Activated naive CD8-positive, alpha-beta T cell treated with anti-CD3 and anti-CD28 coated beads, Interleukin-2, amount 50 U/mL, for 24 hours (primary cell): ENCODE measurements at places on chromosomes 1 and 21.
A peak's percentile ranks its signal among the peaks of the same experiment; 100 is the strongest.

GRCh38 chr1:42658877-42659337 lies 684 bp downstream of the PPIH start:
- no peak for DNase-seq

GRCh38 chr21:29382030-29382654 lies 83.4 kb downstream of the BACH1 start:
- DNase-seq, result no peak

- peak; percentile 36 for DNase-seq
Measured at GRCh38 chr1:111334169-111334568, 43.5 kb downstream of the CHIA start.

- no peak for DNase-seq
Measured at GRCh38 chr1:12615865-12616708, 1.9 kb downstream of the DHRS3 start.

DNA sequence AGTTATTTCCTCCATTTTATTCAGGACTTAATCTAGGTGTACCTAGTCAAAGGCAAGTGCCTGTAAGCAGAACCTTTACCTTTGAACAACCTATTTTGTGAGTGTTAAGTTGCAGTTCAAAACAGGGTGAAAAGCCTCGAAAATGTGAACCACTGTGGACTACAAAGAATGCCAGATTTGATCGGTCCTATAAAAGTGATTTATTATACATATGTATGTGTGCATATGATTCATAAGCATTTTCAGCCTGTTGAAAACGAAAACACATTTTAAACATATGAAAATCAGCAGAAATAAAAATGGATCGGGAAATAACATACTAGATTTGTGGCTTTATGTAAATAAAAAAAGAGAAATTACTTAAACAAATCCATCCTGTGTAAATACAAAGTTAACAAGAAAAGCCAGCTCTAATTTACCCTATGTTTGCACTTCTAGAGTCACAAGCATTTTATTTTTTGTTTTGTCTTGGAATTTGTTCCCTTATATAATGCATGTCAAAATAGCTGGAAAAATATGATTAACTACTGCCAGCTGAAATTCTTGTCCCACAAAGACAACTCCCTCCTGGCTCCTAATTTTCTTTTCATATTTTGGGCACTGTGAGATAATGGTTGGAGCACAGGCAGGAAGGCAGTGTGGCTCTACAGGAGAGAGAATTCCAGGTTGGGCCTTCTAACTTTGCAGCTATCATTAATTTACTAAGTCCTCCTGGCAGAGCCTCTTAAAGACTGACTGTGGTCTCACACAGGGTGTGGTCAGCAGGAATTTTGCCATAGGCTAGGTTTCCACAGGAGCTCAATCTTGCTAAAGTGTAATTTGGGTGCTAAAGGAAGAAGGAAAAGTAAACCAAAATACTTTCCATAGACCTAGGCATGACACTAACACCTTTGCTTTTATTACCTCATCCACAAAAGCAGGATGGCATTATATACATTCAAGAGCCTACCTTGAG lies 70.2 kb upstream of the CDC42BPA start:
- no peak for DNase-seq

GRCh38 chr1:78620666-78621065 lies 418 bp downstream of the IFI44L start:
- no peak for DNase-seq

DNA sequence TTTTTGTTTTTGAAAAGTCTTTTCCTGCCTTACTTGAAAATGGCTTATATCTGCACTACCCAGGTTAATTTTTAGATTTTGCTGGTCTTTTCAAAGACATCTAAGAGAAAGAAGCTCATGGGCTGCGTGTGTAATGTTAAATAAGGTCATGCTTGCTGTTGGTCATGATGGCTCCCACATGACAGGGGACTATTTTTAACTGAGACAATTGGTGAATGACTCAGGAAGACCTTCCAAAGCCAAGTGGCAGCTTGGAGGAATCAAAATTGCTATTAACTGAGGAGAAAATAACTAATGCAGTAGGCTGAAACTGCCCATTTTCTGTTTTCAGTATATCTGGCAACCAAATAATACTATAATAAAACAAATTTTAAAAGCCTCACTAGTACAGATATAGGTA lies 117.1 kb upstream of the SPAG17 start:
- DNase-seq, result no peak

- DNase-seq, result no peak
Measured at GRCh38 chr1:224632381-224632871, 16.3 kb downstream of the CNIH3 start.

DNA sequence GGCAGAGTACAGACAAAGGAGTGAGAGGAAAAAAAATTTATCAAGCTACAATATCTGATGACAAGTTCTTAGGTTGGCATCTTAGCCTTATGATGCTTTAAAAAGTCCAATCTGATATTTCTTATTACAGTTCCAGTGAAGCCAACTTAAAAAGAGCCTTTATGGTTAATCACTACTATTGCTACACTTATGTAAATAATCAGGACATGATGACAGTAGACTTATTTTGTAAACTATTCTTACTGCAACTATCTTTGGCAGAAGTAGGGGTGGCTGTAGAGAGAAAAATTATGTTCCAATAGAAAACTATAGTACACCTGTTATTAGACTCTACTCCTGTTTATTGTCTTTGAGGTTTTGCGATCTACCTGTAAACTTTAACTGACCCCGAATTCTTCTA lies 25.8 kb upstream of the NUF2 start:
- no peak for DNase-seq

DNA sequence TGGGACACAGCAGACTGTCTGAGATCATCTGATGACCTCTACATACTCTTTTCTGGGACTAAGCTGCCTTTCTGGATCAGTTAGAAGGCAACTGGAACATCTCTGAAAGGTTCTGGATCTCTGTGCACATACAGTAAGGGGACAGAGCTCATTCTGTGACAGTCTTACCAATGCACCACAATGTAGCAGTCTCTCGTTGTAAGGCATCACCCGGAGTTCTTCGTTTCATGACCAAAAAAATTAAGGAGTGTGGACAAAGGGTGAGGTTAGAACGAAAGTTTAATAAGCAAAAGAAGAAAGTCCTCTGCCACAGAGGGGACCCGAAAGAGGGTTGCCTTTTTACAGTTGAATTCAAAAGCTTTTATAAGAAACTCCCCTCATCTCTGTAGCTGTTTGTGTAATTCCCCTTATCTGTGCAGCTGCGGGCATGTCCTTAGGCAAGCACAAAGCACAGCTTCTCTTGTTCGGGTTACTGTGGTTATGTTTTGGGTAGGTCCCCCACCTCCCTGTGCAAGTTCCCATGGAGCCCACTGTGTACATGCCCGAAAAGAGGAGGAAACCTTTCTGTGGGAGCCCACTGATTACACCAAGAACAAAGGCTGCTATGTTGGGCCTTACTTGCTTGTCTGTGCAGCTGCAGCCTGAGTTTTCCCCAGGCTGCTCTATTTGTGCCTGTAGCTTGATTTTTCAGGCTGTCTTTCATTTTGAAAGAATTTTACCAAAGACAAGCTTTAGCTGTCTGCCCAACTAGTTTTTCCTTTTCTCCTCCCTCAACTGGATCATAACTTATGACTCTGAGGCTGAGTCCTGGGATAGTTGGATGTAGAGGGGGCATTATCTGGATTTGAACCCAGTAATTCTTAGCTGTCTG lies 53.1 kb upstream of the CACNA1E start:
- no peak for DNase-seq

- peak; percentile 31 for DNase-seq
Measured at GRCh38 chr1:194289569-194290266, 1103.3 kb upstream of the B3GALT2 start.

- DNase-seq, result peak; percentile 16
Measured at GRCh38 chr1:64470665-64471217, 812 bp downstream of the CACHD1 start.

- DNase-seq, result no peak
Measured at GRCh38 chr1:45516465-45516864, 5.2 kb downstream of the PRDX1 start.

- peak; percentile 71 for DNase-seq
Measured at GRCh38 chr1:181044449-181044966, 10.7 kb downstream of the MR1 start.

DNA sequence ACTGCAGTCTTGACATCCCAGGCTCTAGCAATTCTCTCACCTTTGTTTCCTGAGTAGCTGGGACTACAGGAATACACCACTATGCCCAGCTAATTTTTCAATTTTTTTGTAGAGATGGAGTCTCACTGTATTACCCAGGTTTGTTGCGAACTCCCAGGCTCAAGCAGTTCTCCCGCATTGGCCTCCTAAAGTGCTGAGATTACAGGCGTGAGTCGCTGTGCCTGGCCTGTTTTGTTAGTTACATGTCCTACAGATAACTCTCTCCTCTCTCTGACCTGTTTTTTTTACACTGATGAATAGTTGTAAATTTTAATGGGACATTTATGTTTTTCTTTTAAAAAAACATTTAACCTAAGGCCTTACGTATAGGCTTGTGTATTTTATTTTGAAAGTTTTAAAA lies 19.8 kb downstream of the PTBP2 start:
- DNase-seq, result no peak

- peak; percentile 57 for DNase-seq
Measured at GRCh38 chr1:235831148-235831547, 35.6 kb downstream of the LYST start.

GRCh38 chr1:202348005-202348508 lies 442 bp upstream of the PPP1R12B start:
- DNase-seq, result no peak

GRCh38 chr21:42377211-42377950 lies 11.0 kb upstream of the TFF1 start:
- DNase-seq, result no peak

- DNase-seq, result no peak
Measured at GRCh38 chr1:197320991-197321531, 53.0 kb downstream of the CRB1 start.

DNA sequence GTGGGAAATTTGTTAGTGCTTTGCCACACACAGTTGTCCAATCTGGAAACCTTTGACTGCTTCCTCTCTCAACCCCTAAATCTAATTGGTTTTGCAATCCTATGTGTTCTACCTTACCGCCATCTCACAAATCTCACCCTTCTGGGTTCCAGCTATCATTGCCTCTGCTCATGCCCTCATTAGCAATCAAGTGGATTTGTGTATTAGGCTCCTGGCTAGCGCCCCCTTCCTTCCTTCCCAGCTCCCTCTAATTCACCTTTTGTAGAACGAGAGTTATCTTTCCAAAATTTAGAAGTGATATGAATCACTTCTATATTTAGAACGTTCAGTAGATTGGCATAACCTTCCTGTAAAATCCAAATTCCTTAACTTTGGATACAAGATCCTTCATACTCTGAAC lies 18.6 kb downstream of the FMO1 start:
- DNase-seq, result no peak

- DNase-seq, result no peak
Measured at GRCh38 chr1:117171900-117172511, 38.7 kb downstream of the VTCN1 start.

- peak; percentile 36 for DNase-seq
Measured at GRCh38 chr1:1217621-1218523, 3.9 kb upstream of the TNFRSF4 start.

- DNase-seq, result no peak
Measured at GRCh38 chr21:37742532-37742931, 173.7 kb downstream of the KCNJ6 start.

- no peak for DNase-seq
Measured at GRCh38 chr1:94753171-94753972, 66.8 kb upstream of the SLC44A3 start.

DNA sequence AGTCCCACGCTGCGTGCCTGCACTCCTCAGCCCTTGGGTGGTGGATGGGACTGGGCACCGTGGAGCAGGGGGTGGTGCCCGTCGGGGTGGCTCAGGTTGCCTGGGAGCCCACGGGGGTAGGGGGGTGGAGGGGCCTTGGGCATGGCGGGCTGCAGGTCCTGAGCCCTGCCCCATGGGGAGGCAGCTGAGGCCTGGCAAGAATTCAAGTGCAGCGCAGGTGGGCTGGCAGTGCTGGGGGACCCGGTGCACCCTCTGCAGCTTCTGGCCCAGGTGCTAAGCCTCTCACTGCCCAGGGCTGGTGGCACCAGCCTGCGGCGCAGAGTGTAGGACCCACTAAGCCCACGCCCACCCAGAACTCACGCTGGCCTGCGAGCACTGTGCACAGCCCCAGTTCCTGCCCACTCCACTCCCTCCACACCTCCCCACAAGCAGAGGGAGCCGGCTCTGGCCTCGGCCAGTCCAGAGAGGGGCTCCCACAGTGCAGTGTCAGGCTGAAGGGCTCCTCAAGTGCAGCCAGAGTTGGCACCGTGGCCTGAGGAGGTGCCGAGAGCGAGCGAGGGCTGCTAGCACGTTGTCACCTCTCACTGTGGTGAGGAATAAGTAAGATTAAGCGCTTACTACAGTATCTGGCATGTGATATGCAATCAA lies 12.8 kb downstream of the TNNI3K start:
- DNase-seq, result no peak

DNA sequence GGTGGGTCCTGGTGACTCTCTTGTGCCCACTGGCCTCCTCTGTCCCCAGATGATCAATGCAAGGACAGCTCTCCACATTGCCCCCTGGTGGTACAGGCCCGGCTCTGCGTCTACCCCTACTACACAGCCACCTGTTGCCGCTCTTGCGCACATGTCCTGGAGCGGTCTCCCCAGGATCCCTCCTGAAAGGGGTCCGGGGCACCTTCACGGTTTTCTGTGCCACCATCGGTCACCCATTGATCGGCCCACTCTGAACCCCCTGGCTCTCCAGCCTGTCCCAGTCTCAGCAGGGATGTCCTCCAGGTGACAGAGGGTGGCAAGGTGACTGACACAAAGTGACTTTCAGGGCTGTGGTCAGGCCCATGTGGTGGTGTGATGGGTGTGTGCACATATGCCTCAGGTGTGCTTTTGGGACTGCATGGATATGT lies 10.8 kb downstream of the ADAMTSL4 start:
- peak; percentile 81 for DNase-seq
